ENCODE measurements at places on chromosomes 12 and 14.

- no peaks in the 10 kb centered on the region for H3K36me3 ChIP-seq
- H3K27me3 ChIP-seq, result no peaks in the 10 kb centered on the region
These were observed 86.5 kb downstream of the DAAM1 start for GRCh38 chr14:59274991-59275391.

DNA sequence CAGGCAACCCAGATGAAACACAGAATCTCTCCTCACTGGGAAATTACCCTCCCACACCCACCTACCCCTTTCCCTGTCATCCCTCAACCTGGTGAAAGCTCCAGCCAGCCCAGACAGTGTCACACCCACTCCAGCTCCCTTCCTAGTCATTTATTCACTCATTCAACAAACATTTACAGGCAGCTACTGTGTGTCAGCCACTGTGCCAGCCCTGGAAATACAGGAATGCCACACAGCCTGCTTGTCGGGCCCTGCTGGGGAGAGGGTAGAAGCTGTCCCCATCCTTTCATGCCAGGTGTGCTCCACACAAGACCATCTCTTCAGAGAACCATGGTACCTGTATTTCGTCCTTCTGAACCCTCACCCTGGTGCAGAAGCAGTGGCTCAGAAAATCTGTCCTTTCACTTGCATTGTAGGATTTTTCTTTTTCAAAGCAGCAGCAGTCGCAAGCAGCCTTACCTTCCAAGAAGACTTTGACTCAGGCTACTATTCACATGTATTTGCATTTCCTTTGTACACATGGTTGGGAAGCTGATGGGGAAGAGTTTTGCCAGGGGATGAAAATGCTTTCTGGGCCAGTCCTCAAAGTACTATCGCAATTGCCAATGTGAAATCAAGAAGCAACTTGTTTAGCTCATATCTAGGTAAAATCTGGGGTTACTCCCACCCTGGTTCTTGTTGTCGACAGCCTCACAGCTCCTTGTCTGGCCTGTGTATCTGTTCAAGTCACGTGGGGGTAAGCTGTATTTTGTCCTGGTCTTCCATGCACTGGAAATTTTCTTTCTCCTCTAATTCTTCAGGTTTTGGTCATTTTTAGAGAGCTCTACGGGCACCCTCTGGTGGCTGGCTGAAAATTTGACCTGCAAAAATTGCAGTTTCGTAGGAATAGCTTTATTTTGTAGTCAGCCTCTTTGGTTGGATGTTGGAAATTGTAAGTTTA, 147.4 kb upstream of the EGLN3 start:
- H3K27ac ChIP-seq, result no peak overlapping the region
- H3K36me3 ChIP-seq, result no peaks in the 10 kb centered on the region
- no peaks in the 10 kb centered on the region for H3K4me1 ChIP-seq

DNA sequence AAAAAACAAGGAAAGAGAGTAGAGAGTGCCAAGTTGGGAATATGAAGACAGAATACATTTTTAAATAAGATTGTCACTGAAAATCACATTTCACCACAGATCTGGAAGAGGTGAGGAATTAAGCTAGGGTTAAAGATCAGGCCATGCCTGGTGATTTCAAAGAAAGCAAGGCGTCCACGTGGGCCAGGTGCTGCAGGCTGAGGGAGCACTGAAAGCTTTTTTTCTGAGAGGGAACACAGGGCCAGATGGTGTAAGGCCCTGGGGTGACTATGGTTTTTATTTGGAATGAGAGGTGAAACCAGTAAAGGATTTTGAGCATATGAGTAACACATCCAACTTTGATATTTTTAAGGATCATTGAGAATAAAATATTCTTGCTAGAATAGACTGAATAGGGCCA, 20.9 kb downstream of the SYT1 start:
- H3K27me3 ChIP-seq, result no peaks in the 10 kb centered on the region
- H3K36me3 ChIP-seq, result no peaks in the 10 kb centered on the region
- H3K27ac ChIP-seq, result peak overlapping the region; percentile 90
- peaks cover 87% of the 10 kb centered on the region for H3K4me1 ChIP-seq

DNA sequence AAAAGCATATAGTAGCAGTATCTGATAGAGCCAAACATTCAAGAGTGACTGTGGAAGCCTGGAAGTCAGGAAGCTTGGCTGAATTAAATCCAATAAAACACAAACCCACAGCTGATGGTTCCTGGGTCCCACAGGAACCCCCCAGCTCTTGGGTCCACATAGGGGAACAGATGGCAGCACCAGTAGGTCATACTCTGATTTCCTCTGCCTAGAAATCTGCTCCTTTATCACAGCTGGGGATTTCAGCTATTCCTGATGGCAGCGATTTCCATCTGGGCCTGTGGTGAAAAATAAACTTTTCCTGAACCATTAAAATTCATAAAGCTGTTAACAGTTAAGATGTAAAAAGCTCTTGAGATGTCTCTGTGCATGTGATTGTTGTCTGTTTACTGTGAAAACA, 202.0 kb upstream of the FRMD6 start:
- H3K4me1 ChIP-seq, result peaks cover 7% of the 10 kb centered on the region
- H3K27me3 ChIP-seq, result no peaks in the 10 kb centered on the region
- no peak overlapping the region for H3K4me3 ChIP-seq
- H3K27ac ChIP-seq, result no peak overlapping the region
- no peak for DNase-seq
